KG1 (cell line): ENCODE measurements at places on chromosomes 3 and 15.

GRCh38 chr3:148092624-148093347 is 604.9 kb upstream of the AGTR1 start:
- DNase-seq: no peak

DNA sequence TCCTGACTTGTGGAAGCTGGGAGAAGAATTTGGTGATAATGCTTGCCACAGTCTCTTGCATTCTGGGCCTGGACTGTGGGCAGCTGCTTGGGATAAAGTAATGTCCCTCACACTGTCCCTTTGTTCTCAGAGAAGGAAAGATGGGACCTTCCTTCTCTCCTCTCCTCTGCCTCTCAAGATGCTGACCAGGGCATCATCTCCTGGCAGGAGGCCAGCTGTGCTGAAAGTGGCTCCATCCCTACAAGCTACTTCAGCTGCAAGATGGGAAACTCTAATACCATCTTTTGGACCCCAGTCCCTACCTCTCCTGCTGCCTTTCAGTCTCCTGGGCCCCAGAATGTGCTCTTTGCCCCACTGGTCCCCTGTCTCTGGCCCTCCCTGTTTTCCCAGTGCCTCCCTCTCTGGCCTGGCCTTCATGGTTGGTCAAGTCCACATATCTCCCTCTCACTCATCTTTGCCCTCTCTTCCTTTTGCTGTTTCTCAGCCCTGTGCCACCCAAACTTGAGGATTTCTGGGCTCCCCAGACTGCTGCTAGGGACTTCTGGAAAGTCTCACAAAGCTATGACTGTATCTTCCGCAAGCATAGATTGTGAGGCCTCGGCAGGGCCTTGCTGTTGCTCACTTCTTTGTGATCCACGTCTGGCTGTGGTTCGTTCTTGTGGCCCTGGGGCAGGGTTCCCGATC is 7.1 kb upstream of the SLC6A20 start:
- DNase-seq: no peak

GRCh38 chr15:60531801-60532200 is 52.9 kb upstream of the ICE2 start:
- DNase-seq: no peak

GRCh38 chr3:123034996-123035395 is 7.4 kb upstream of the SEMA5B start:
- DNase-seq: no peak

DNA sequence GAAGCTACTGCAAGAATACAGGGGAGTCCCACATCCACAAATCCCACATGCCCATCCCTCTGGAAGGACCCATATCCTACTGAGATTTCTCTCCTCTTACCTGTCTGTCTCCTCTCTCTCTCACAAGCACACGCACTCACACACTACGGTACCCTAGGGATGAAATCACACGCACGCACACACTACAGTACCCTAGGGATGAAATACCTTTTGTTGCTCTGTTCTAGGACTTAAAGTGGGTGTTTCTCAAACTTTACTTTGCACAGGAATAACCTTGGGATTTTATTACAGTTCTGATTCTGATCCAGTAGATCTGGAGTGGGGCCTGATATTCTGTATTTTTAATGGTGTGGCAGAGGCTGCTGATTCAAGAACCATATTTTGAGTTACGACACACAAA is 622.2 kb upstream of the ZNF385D start:
- DNase-seq: no peak

- DNase-seq: no peak
These were observed 765.1 kb downstream of the ROBO1 start for GRCh38 chr3:79002465-79003372.

DNA sequence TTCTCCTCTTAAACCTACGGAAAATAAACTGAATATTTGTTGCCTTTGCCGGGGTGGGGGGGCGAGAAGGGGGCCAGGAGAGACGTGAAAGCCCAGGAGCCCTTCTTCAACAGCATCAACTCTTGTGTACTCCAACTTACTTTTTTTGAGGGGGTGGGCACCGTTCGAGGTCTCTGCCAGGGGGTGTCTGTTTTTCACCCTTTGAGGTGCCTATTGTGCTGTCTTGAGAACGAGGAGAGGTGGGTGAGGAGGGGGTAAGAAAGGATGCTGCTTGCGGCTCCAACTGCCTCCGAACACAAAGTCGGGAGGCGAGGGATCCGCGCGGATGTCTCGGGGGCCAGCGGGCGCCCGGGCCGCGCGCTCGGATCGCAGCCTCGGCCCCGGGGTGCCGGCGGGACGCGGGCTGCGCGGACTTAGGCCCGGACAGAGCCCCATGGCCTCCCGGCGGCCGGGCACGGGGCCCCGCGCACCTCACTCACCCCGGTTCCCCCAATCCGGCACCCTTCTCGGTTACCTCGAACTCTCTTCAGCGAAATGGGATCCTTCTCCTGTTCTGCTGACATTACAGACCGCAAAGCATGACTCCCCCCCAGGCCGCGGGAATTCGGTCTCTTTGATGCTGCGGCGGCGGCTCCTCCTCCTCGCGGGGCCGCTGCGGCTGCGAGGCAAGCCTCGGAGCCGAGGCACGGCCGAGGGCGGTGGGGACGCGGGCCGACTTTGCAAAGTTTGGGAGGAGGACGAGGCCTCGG is 650 bp downstream of the PYGO1 start:
- DNase-seq: no peak

DNA sequence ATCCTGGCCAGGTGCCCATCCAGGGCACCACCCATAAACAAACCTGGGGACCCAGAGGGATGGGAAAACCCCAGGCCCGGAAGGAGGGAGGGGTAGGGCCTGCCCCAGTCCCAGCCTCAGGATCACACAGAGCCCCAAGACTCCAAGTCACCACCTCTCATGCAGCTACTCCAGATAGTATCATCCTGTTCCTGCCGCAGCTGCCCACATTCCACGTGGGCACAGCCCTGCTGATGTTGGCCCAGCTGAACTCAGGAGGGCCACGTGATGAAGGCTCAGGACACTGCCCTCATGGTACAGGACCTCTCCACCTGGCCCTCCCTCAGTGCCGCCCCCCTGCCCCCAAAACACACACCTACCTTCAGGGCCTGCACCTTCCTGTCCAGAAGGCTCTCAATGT is 69.5 kb downstream of the CACNA2D2 start:
- DNase-seq: no peak

DNA sequence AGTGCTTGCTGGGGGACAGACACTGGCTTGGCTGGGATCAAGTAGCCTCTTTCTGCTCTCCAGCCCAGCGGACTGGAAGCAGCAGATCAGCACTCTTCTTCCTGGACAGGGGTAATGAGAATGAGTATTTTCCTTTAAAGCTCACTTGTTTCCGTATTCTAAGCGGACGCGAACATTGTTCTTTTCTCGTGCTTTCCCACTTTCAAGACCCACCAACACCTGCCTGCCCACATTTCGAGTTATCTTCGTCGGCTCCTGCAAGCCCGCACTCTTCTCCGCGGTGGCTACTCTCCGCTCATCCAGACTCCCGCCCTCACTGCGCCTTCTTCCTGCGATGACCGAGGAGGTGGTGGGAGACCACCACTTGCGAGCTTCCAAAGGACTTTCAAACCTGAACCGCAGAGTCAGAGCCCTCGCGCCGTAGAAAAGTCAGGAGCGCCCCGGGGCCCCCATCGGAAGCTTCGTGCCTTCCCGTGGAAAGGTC is 1.6 kb upstream of the PPM1L start:
- peak; percentile 31 for DNase-seq

DNA sequence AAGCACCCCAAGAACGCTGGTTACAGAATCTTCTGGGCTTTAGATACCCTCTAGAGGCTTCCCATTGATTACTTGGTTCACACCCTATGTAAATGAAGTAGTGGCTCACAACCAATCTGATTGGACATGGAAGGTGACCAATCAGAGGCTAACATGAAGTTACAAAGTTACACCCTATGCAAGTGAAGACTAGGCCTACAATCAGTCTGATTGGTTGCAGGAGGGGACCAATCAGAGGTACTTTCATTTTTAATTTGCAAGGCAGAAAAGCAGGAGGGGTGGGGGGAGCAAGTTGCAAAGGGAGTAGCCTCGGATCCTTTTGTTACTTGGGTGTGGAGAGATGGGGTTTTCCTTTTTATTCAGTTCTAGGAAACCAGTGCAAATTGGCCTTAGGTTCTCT is 11.1 kb upstream of the RTP2 start:
- DNase-seq: no peak

DNA sequence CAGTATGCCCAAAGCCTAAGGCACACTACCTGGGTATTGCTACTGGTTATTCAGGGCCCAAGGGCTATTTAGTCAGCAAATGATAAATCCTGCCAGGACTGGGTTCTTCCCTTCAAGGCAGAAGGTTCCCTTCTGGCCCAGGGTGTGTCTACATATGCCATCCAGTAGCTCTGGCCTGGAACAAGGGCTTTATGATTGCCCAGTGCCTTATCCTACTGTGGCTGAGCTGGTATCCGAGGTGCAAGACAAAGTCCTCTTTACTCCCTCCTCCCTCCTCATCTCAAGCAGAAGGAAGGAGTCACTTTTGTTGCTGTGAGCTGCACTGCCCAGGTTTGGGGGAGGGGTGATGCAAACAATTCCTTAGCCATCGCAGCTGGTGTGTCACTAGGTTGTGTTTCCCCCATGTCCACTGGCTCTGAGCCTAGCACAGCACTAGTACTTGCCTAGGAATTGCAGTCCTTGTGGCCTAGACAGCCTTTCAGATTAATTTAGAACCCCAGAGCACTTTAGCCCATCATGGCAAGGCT is 221.8 kb upstream of the TGFBR2 start:
- DNase-seq: no peak

DNA sequence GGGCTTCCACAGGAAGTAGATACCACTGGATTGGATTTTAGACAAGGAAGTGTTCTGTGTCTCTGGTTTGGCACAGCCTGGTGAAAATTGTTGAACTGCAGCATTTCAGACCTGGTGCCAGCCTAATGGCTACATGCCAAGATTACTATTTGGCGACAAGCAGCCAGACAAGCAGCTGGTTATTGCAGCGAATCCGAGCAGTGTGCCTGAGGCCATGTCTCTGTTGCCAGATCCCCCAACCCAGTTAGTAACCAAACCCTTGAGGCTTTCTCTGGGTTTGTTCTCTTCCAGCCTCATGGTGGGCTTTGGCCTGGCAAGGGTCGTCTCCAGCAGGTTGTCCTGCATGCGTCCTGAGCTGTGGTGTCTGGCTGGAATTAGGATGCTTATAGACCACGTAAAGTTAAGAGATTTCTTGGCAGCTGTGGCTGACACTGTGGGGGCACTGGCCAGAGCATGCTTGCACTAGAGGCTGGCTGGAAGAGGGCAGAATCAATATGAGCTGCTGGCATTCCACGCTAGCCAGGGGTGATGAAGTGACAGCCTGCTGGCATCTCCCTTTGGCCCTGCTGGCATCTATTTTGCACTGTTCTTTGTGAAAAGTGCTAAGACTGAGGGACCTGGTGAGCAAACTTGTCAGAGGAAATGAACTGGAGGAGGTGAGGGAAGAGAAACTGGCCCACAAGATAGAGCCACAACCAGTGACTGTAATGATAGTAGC is 172.6 kb downstream of the RBMS3 start:
- DNase-seq: no peak

GRCh38 chr3:158790901-158791589 is 10.8 kb upstream of the MFSD1 start:
- DNase-seq: peak; percentile 51

DNA sequence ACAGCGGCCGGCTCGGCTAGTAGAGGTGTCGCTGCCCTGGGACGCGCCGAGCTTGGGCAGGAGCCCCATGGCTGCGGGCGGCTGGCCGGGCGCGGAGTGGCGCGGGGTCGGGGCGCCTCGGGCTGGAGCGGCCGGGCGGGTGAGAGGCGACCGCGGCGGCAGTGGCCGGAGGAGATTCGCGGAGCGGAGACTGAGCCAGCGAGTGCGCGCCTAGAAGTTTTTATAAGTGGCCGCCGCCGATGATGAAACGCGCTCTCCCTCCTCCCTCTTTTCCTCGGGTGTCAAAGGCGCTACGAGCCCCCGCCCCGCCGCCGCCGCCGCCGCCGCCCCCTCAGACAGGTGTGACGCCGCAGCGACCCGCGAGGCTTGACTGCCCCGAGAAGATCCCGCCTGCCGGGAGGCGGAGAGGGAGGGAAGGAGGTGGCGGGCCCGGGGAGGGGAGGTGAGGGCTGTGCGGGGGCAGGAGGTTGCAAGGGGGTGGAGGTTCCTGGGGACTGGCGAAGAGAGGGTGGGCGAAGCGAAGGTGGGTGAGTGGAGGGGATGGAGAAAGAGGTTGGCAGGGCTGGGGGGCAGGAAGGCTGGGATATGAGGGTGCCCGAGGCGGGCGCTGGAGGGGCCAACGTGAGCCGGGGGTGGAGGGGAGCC is at the start of gene SLCO2A1:
TSS of gene SLCO2A1 (minus strand) at position 192 of the 645 bp plus-strand sequence. CDS start at position 69, 123 bp downstream.
- DNase-seq: no peak

DNA sequence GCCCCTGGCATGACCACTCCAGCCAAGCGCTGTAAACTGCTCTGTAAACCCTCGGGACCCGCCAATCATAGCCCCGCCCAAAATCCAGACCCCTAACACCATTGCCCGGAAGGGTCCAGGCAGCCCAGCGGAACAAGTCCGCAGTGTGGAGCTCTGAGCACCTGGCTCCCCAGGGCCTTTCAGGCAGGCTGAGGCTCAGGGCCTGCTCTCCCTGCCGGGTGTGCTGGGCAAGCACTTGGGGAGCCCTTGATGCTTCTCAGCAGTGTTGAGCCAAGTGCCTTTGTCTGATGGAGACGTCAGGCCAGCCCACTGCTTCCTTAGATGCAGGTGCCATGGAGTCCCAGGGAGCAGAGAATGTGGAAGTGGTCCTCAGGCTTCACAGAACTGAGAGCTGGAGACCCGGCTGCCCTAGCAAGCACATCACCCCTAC is 106.2 kb downstream of the TLE3 start:
- DNase-seq: no peak

DNA sequence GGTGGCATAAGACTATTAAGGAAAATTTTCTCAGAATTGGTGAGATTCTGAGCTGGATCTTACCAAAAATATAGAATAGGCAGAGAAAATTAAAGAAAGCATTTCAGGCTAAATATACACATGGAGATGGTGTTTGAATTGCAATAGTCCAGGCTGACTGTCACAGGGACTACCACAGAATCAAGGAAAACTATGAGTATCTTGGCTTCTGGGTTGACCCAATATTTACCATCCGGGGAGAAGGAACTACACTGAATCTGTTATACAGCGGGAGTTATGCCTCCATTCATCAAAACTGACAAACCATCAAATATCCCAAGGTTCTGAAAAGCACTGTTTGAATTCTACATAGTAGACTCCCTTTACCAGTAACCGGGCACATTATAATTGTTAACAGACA is 102.2 kb downstream of the TUSC7 start:
- DNase-seq: no peak

DNA sequence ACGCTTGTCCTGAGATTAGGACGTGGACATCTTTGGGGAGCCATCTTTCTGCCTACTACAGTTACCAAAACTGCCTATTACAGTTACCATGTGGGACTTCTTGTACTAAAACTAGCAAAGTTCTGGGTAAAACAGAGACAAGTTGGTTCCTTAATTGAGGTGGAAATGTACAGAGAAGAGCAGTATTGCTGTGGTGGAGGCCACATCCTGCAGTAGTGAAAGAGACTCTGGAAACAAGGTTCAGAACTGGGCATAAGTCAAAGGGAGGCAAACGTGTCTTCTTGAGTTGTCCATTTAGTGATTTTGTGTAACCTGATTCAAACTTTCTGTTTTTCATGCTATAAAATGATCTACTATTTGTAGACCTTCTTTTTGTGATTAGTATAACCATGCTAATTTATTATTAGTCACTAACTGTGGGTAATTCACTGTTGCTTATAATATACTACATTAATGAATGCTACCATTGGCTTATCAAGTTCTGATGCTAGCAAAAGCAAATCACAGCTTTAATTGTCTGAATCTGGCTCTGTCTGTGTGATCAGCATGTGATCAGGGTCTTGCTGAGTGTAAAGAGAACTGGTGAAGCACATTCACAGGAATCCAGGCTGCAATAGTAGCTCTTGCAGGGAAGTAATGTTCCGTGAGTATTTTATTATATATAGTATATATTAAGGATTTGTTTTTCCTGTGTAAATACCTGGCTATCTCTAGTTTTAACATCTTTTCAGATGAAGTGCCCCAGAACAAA is 207.9 kb upstream of the GAP43 start:
- DNase-seq: no peak
